Inflammatory macrophage treated with lipopolysaccharide for 1 hour (primary cell): ENCODE measurements at places on chromosomes 2 and 18.

DNA sequence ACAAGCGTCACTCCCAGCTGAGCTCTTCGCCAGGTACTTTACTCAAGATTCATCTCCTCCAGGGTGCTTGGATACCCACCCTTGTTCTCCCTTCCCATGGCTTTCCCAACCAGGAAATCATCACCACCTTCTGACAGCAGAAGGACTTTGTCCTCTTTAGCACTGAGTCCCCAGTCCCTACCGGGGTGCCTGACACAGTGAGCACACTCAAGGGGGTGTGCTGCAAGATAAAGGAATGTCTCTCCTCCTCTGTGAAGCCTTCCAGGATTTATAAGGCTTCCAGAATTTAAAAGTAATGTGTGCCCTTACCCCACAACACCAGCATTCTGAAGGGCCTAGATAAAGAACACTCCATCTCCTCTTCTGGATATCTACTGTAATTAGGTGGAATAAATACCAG lies 39.6 kb downstream of the ACVR1 start:
- DNase-seq: no peak

DNA sequence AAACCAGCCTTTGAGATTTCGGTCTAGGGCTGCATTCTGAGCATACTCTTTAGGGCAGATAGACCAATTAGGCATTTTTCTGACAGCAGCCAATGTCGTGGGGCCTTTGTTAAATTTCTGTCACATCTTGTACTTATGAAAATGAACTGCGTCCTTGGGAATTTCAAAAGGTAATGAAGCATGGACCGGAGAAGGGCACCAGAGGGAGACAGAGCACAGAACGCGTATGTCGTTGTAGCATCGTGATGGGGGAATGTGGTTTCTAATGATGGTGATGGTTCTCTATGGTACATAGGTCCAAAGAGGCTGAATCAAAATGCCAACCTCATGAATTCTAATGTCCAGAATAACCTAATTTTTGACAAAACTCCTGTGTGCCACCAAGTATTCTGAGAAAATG lies 483.9 kb upstream of the CRIM1 start:
- no peak for DNase-seq

- no peak for DNase-seq
Measured at GRCh38 chr2:235745597-235745996, 251.8 kb downstream of the AGAP1 start.

- DNase-seq: no peak
Measured at GRCh38 chr2:177721087-177721486, 328.5 kb downstream of the AGPS start.

- no peak for DNase-seq
Measured at GRCh38 chr2:222927600-222927999, 66.8 kb downstream of the ACSL3 start.

DNA sequence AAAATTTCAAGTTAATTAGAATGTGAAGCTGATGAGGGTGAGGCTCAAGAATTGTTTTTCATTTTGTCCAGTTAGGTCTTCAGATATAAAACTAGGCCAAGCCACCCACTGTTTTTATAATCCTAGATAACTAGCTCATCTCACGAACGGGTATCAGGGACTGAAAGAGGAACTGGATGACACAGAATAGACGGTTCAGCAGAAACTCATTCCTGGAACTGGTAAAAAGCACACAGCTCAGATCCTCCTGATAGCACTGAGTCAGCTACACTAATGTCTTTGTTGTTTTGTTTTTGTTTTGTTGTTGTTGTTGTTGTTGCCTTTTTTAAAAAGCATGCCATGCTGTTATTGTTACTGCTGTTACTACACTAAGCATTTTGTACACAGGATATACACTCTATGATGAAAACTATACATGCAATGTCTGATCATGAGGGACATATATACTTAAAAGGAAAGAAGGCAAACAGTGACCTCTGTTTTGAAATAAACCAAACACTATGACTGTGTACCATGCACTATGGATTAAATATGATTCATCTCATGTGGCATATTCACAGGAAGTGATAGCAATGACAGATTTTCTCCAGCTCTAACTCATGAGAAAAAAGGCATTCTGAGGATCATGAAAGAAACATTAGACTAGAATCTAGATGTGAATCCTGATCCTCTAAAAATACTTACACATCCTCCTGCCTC lies 437.6 kb downstream of the NCKAP5 start:
- DNase-seq: no peak

- DNase-seq: no peak
Measured at GRCh38 chr2:70905443-70906421, 30.0 kb upstream of the ATP6V1B1 start.

DNA sequence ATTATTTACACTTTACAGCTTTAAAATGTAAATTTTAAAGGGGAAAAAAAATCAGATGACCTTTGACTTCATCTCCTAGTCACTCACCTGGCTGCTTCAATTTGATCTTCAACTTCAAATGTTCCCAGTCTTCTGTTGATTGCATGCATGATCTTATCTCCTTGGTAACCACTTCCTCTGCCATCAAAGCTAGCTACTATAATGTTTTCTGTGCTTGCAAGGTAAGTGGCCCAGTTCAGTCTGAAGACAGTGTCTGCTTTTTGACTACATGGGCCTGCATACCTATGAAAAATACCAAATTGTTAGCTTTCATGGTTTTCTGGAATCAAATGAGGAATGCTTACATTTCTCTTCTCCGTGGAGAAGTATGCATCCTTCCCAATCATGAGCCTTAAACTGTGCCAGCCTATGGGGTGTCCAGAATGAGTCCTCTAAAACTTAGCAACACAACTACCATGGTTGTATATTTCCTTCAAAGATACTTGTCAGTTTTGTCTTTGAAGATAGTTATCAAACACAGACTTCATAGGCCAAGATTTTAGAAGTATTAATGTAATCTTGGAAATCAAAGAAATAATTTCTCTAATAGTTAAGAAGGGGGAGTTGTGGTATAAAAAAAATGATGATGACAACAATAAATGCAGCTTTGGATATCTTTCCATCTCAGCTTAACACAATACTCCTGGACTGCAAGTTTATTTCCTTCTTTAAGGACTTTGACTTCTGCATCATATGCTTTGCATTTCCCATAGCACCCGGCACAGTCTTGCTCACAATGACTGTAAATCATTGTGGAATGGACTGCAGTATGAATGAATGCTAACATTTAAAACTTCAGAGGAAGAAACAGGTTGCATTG lies 62.1 kb downstream of the DPP4 start:
- DNase-seq: no peak

GRCh38 chr2:95274291-95275150 lies at the start of gene PROM2:
Gene PROM2 (plus strand): TSS chr2:95274449. CDS start chr2:95274586, 137 bp downstream.
- no peak for DNase-seq
